Retina (tissue), 1 donor: ENCODE measurements at places on chromosomes 5 and 9.

GRCh38 chr5:143208781-143209510, 194.5 kb downstream of the NR3C1 start:
- DNase-seq, result no peak

- no peak for DNase-seq
Observed at GRCh38 chr5:116675626-116675910, 100.9 kb upstream of the SEMA6A start.

- DNase-seq, result peak; percentile 68
Observed at GRCh38 chr5:178356431-178356872, 123.8 kb upstream of the PHYKPL start.

GRCh38 chr9:73536403-73536802, 384.7 kb downstream of the ANXA1 start:
- no peak for DNase-seq

DNA sequence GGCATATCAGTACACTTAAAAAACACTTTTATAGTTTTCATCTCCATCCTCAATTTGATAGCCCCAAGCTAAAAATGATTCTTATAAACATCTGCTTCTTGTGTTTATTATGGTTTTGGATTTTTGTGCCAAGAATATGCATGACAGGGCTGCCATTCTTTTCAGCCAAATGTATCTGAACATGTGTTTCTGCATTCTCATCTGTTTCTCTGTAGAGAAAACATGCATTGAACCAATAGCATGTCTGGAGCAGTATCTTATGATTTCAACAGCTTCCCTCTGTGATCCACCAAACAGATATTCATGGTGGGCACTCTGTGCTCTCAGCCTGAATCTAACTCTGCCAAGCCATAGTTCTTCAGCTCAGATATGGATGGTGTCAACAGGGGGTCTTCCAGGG, 99.3 kb upstream of the ERCC6L2 start:
- no peak for DNase-seq

- no peak for DNase-seq
Observed at GRCh38 chr5:113340537-113340936, 94.3 kb downstream of the TSSK1B start.

GRCh38 chr5:90503596-90503995, 25.8 kb downstream of the LYSMD3 start:
- DNase-seq, result no peak

DNA sequence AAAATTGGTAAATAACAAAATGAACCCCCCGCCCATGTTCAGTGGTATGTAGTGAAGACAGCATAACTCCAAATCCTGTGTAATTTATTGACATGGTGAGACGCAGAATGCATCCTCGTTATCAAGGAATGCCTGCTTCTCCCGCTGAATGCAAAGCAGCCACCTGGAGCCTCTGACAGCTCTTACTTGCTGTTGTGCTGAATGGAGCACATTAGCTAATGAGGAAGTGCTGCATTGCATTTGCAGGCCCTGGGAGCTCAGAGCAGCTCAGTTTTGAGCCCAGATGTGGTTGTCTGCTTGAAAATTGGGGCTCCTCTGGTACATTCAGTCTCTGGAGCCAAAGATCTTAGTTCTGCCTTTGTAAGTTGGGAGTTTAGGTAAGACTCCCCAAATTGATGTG, 28.9 kb downstream of the PLAC8L1 start:
- DNase-seq, result no peak

- DNase-seq, result peak; percentile 56
Observed at GRCh38 chr9:130137641-130138081, 34.5 kb upstream of the NCS1 start.

DNA sequence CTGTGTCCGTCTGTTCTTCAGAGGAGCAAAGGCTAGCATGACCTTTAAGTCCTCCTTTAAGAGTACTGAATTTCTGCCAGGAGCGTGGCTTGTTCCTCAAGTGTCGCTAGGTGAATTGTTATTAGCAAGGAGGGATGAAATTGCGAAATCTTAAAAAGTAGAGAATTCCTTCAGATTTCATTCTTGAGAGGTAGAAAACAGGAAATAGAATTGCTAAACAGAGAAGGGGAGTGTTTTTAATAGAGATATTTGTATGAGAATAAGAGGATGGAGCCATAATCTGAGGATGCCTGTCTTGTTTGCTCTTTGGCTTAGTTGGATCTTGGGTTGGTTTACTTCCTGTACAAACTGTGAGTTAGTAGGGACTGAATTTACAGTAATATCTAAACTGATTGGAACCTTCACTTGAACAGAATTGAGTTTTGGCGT, 39.2 kb downstream of the EXOSC2 start:
- DNase-seq, result no peak

GRCh38 chr5:33480876-33481275, 40.1 kb downstream of the TARS1 start:
- no peak for DNase-seq

- DNase-seq, result no peak
Observed at GRCh38 chr5:109769597-109770291, 80.0 kb downstream of the MAN2A1 start.

DNA sequence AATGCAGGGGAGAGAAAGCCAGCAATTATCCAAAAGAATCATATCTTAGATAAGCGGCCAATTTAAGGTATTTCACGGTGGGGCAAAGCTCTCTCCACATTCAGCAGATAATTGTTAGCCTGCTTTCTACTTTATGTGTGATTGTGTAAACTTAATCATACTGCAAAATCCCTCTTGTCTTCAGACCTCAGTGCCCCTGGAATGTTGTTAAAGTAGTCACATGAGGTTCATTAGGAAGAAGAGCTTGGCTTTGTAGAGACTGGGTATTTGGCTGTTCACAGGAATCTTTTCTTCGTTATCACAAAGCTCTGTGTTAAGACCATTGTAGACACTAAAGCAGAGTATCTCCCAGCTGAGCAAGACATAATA, 127.0 kb downstream of the RFK start:
- peak; percentile 22 for DNase-seq

DNA sequence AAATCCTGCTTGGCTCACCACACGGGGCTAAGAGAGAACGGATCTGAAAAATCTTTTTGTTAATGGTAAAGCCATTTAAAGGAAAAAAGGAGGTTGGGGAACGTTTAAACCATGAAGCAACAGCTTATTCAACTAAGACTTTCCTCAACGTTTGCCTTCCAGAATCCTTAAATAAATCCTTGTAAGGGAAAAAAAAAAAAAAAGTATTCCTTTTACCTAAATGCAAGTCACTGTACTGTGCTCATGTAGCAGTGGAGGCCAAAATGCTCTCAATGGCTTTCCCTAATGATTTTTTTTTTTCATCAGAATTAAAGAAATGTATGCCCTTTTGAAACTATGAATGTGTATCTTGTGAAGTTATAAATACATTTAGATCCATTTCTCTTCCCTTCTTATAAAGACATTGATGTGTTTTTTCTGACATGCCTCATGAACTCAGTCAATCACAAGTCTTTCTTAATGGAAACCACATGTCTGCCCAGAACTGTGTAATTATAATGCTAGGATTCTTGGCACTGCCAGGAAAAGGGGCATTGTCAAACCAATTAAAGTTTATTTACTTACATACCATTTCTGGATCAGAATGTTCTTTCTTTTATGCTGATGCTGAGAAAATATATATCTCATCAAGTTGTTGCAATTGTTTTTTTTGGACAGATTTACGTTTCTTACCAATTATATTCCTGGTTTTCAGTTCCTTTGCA, 107.5 kb downstream of the EBF1 start:
- no peak for DNase-seq

- no peak for DNase-seq
Observed at GRCh38 chr5:90632791-90633190, 74.2 kb downstream of the ADGRV1 start.

GRCh38 chr5:69209602-69210001, 20.2 kb downstream of the CENPH start:
- DNase-seq, result no peak

DNA sequence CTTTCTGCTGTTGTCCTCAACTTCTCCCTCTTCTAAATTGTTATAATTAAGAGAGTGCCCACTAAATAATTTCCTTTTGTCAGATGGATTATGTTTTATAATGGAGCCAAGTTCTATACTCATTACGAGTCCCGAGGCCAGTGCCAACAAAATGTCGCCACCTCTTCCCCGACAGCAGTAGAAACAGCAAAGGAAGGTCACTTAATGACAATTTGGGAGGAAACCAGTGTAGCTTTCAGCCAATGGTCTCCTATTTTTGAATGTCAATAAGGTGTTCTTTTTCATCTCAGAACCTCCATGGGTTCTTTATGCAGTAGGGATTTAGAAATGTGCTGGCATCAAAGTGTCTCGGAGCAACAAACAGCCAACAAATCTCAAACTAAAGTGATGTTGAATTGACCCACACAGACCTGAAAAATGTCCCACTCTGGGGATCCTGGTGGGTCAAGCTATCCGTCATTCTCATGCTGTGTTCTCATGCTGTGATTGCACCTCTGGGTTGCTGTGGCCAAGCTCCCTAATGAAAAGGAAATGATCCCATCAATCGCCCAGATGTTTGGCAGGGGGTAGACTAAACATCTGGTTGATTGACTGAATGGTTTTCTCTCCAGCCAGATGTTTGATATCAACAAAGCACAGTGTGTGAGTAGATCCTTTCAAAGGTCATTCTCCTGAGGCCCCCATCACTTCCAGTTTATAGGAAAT, 291.9 kb downstream of the DMAC1 start:
- no peak for DNase-seq

- DNase-seq, result no peak
Observed at GRCh38 chr9:106885451-106885850, 22.5 kb downstream of the ZNF462 start.

GRCh38 chr5:1666221-1666620, 133.4 kb downstream of the MRPL36 start:
- no peak for DNase-seq

- DNase-seq, result no peak
Observed at GRCh38 chr5:127001621-127002296, 28.6 kb downstream of the MARCHF3 start.

GRCh38 chr9:34499076-34499475, 23.7 kb downstream of the ENHO start:
- no peak for DNase-seq

GRCh38 chr5:125564317-125564975, 818.0 kb upstream of the ZNF608 start:
- DNase-seq, result no peak

DNA sequence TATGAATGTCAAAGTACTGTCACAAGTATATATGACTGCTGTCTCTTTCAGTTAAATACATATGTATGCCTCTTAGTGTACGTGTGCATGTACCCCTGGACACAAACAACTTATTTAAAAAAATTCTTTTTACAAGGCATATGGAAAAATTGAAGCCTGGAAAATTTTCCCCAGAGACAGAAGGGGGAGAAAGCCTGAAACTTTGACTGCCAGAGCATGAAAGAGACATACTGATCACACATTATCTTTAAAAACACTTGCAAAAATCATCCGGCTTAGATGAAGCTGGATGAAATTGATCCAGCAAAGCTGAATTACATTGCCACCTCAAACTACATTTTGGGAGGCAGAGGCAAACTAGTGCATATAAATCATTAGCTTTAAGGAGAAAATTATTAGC, 88.0 kb upstream of the NFIB start:
- no peak for DNase-seq

- DNase-seq, result no peak
Observed at GRCh38 chr5:89343666-89344065, 460.7 kb upstream of the MEF2C start.

GRCh38 chr9:33381231-33381791, 21.1 kb downstream of the AQP7 start:
- peak; percentile 27 for DNase-seq

- DNase-seq, result no peak
Observed at GRCh38 chr9:119078015-119078414, 291.2 kb downstream of the BRINP1 start.

DNA sequence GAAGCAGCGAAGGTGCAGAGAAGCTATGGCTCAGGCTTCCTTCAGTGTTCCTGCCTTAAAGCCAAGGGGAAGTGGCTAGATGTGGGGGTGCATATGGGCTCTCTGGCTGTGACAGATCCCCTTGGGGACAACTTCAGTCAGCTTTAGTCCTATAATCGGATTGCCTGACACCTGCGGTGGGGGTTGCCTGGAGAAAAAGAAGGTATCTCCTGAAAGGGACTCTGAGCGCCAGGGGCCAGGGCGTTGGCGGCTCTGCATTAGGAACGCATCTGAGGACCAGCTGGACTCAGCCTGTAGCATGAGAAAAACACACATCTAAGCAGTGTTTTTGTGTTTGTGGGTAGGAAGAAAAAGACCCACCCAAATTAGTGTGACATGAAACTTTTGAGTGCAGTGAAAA, 84.3 kb upstream of the OTULINL start:
- no peak for DNase-seq

- DNase-seq, result no peak
Observed at GRCh38 chr9:85987236-85987635, 46.3 kb downstream of the NAA35 start.

GRCh38 chr9:111902391-111903139, 6.0 kb downstream of the UGCG start:
- no peak for DNase-seq

DNA sequence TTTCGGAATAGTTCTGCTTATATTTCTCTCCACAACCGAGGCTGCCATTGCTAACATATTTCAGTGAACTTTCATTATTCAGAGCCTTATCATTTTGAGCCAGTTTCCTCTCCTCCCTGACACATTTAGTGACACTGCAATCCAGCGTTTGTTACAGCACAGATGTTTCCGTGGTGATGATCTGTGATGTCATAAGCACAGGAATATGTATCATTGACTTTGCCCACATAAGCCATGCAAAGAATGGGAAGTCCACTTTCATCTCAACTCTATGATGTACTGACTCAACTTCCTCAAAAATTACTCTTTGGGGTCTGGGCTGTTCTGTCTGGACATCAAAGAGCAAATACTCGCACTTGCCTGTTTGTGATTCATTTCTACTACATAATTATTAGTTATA, 291.8 kb downstream of the EBF1 start:
- no peak for DNase-seq

- DNase-seq, result no peak
Observed at GRCh38 chr9:89116064-89116804, 62.4 kb downstream of the SHC3 start.

DNA sequence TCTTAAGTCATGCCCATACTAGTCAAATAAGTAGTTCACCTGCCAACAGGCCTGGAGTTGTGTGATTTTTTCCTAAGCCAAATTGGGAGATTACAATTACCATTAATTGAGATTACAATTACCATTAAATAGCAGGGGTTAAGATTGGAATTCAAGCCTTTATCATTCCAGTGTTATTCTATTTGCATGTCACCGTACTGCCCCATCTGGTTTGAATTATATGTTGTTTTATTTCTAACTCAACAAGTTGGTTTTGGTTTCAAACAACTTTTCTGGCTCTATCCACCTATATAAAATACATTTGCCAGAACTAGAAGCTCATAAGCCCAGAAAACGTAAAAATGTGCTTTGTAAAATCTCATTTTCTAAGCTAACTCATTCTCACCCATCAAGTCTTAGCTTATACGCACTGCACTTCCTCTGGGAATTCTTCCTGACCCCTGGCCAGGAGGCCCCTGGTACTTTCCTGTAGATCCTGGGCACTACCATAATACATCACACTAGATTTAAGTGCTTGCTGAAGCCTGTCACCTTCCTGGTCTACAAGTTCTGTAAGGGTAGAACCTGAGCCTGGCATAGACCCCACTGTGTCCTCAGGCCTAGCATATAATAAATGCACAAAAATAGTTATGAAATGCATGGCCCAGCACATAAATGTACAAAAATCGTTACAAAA, 242.0 kb upstream of the TRPM3 start:
- DNase-seq, result no peak
